T47D (cell line): ENCODE measurements at places on chromosomes 11 and 22.

- peak; percentile 43 for DNase-seq
Observed at GRCh38 chr11:1083621-1084551, 9.2 kb downstream of the MUC2 start.

DNA sequence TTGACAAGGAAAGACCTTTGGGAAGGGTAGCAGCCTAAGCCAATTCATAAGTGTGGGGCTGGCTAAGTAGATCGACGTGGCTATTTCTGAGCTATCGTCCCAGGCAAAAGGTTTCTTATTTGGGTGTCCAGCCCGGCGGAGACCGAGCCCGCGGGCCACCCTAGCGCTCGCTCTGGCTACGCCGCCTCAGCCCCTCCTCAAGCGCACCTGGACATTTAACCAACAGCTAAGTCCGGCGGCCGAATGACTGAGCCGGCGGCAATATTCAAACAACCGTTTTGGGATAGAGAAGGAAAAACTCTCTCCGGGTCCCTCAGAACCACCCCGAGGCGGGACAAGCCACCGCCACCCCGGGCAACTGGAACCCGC, 457 bp downstream of the RNF141 start:
- peak; percentile 12 for DNase-seq

DNA sequence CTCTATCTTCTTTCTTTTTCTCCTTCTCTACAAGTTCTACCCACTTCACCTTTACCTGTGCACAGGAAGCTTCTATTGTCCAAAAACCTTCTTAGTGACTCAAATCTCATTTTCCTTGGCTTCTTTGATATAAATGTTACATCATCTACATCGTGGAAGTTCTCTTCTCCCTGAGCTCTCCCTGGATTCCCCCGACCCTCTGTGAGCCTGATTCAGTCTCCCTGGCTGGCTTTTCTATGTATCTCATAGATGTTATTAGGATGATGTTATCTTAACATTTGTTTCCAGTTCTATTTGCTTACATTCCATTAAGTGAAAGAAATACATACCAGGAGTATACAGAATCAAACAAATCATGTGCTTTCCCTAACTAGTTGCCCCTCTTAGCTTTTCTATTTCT, 235.8 kb upstream of the PITPNB start:
- no peak for DNase-seq

GRCh38 chr22:27247701-27248434, 553.7 kb downstream of the MN1 start:
- DNase-seq = no peak

GRCh38 chr22:46416520-46416871, 81.0 kb downstream of the TRMU start:
- no peak for DNase-seq

GRCh38 chr11:84922836-84923235, 704.3 kb downstream of the DLG2 start:
- DNase-seq = no peak

DNA sequence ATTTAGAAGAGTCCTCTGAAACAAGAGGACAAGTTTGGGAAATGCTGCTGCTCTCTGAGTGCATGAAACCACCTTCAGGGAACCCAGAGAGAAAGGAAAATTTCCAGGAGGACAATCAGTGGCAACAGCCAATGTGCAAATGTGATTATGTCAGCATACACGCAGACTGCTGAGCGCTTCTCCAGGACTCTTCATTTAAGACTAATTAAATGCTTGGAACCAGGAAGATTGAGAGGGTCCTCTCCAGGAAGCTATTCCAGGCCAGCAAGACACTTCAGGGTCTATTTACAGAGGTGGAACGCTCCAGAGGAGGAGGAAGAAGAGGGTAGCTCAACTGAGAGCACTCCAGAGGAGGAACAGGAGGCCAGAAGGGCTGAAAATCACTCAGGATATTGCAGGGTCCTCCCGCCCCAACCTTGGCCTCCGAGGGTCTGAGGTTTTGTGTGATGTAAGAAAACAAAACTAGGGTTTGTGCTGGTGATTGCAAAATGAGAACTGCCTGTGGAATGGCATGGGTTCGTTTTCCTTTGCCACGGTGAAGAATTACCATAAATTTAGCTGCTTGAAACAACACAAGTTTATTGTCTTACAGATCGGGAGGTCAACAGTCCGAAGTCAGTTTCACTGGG, 14.1 kb upstream of the HTR3A start:
- DNase-seq = no peak

- no peak for DNase-seq
Observed at GRCh38 chr11:8095371-8095770, 14.4 kb downstream of the TUB start.

DNA sequence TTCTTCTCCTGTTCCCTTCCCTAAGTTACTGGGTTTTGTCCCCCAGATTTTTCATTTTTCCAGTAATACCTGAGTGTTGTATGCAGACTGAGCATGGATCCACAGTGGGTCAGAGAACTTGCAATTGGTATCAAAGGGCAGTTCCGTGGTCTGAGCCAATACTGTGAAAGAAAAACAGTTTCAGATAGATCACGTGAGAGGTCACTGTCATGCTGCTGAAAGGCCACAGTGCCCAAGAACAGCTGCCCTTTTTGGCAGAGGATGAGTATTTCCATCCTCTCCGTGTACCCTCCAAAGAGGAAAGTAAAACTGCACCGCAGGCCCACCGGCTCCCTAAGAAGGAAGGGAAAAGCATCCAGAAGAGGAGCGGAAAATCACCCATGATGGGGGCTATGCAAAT, 73.0 kb upstream of the TBCEL start:
- DNase-seq = no peak

- no peak for DNase-seq
Observed at GRCh38 chr11:110160016-110160415, 66.8 kb downstream of the ZC3H12C start.

DNA sequence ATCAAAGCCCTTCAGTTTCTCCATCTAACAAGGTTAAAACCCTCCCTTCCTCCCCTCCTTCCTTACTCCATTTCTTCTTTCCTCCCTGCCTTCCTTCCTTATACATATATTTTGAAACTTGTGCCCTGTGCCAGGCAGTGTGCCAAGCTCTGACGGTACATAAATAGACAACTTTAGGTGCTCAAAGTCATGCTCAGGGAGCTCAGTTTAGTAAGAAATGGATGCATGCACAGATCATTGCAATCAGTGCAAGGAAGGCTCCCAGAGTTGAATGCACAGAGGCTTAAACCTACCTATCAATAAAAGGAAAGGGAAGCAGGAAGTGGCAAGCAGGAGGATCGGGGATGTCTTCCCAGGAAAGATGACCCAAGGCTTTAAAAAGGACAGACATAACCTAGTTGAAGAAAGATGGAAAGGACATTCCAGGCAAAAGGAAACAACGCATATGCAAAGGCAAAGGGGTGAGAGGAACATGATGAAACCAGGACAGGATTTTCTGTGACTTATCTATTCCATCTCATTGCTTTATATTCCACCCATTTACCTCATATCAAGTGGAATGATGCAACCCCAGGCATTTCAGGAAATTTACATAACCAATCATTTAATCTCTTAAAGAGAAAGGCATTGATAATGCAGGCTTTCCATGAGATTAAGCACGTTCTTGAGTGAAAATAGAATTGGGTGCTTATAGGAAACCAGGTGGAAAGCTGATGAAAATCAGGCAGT, 13.2 kb downstream of the FZD4 start:
- peak; percentile 36 for DNase-seq

DNA sequence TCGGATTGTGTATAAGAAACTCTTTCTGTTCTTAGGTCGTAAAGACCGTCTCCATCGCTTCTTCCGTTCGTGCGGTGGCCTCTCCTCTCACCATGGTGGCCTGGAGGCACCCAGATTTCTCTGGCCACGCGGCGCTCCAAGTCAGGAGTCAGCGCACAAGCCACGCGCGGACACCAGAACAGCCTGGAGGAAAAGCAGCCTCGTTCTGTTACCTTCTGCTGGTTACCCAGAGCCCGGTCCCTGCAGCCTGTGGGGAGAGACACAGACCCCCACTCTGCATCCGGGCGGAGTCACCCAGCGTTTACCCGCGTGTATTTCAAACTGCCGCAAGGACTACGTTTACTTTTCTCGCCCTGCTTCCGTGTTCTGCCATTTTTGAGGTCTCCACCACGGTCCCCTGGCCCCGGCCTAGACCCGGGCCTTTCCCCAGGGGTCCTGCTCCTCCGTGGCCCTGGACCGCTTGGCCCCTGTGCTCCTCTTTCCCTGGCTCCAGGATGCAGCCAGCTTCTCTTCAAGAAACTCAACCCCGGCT, 776.1 kb downstream of the BRD1 start:
- no peak for DNase-seq

DNA sequence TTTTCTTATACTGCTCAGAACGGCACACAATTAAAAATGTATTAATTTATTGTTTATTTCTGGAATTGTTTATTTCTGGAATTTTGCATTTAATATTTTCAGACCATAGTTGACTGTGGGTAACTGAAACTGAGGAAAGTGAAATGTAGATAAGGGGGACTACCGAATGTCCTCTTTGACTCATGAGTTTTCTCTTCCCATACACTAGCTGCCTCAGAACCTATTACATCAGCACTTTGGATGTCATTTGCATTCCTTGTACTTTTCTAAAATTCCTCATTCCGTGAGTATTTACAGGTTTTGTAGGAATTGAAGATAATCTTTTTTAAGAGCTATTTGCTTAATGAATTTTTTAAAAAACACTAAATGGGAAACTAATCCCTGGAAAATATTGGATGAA, 29.8 kb downstream of the ZC3H12C start:
- no peak for DNase-seq

DNA sequence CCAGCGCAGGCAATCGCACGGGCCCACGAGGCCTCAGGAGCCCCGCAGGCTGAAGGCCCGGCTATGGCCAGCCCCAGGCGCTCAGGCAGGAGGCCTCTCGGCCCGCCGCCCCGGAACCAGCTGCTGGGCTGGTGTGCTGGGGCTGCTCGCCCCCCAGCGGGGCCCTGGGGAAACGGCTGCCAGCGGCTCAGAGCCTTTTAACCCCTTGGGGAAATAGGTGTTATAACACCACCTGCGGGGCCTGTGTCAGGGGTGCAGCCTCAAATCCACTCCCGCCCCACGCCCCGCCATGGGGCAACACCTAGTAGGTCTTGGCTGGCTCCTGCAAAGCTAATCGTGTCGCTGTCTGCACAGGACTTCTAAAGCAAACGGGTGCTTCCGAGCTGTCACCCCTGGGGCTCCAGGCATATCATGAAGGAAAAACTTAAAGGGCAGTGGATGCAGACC, 237.4 kb downstream of the TTC28 start:
- DNase-seq = no peak

GRCh38 chr11:985406-985805, 51.1 kb downstream of the MUC6 start:
- DNase-seq = no peak

DNA sequence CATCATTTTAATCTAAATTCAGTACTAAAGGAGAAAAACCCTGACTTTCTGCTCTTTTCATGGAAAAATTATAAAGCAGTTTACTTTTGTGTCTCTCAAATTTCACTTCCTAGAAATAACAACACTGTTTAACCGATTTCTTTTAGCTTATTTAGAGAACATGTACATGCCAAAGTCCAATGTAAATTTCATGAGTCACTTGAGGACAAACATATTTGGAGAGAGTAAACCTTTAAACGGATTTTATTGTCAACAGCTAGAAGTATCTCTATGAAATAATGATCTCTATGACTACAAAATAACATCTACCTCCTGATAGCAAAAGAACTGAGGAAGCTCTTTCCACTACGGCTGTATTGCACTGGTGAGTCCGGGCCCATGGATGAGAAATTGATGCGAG, 46.3 kb upstream of the SLC22A25 start:
- DNase-seq = no peak

DNA sequence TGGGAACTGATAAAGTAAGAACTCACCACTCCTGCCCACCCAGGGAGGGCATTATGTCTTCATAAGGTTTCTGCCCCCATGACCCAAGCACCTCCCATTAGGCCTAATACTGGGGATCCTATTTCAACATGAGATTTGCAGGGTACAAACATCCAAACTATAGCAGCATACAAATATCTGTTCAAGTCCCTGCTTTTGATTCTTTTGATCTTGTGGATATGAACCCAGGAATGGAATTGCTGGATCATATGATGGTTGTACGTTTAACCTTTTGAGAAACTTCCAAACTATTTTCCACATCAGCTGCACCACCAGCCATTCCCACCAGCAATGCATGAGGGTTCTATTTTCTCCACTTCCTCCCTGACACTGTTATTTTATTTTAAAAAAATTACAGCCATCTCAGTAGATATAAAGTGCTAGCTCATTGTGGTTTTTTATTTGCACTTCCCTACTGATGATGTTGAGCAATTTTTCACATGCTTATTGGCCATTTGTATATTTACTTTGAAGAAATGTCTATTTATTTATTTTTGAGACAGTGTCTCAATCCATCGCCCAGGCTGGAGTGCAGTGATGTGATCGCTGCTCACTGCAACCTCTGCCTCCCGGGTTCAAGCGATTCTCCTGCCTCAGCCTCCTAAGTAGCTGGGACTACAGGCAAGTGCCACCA, 7.1 kb upstream of the ATG16L2 start:
- DNase-seq = no peak

GRCh38 chr11:67492069-67492727, 9.4 kb downstream of the AIP start:
- DNase-seq = no peak

DNA sequence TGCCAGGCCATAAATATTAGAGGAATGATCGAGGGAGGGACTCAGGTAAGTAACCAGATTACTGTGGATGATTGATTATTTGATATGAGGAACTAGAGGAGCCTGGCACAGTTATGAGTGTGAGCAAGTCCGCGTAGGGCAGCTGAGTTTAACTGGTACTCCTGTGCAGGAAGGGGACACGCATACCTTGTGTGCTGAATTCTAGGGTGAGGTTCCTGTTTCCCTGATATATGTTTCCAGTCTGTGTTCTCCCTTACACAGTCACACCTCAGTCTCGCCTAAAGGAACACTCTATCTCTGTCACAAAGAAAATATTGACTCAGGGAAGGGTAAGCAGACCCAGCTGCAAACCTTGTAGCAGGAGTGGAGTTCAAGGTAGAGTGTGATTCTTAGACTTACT, 17.4 kb downstream of the SGSM3 start:
- DNase-seq = no peak

DNA sequence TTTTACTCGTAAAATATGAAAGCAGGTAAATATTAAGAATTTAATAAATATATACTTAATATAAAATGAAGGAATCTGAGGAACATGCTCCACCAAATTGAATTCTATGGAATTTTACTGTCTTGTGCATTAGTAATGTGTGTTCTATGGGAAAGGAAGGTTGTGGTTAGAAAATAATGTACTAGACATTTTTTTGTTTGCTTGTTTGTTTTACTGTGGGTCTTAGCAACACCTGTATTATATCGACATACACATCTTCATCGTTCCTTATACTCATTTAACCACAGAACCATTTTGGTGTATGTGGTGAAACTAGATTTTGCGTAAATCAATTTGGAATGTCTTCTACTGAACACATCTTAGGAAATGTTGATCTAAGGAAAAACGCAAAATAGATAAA, 114.1 kb upstream of the MTMR2 start:
- peak; percentile 39 for DNase-seq

- DNase-seq = no peak
Observed at GRCh38 chr11:106679581-106679980, 338.7 kb downstream of the GUCY1A2 start.
